AG09309 (cell line): ENCODE measurements at places on chromosomes 6 and 20.

DNA sequence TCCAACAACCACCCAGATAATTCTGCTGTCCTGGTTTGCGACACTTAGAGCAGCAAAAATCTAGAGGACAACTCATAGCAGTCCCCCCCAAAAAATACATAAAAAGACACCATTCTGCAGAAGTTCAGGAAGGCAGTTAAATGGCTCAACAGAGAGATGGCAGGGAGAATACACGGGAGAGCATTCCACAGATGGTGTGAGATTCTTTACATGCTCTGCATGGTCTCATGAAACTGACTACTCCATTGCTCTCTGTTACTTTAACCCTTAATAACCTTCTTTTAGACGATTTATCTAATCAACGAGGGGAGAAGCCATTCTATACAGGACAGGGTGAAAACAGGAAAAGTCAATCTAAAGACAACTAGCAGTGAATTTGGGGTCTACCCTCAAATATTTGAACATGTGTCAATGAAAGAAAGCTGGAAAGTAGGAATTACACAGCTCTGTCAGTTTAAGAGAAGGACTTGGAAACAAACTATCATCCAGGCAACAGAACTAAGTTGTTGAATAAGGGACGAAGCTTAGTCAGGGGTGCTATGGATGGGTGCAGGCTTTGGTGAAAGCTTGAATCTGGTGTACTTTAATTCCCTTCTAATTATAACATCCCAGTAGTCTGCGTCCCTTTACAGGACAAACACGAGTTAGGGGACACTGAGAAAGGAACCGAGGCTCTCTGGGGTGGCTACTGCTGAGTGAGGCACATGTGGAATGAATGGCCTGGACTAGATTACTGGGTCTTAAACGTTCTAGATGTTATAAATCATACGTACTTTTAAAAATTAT, 5.1 kb downstream of the PERP start:
- DNase-seq, result no peak

DNA sequence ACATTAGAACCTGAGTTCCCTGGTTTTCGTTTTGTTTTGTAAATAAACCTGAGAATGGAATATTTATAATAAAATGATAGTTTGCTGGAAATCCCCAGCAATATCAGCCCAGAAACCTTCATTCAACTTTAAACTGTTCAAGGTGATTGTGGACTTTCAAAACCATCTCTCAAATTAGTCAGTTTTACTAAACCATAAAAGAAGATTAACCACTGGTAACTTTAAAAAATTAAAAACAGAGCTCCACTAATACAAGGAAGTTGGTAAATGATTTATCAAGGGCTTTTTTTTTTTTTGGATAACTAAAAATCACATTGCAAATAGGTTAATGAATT, 10.0 kb downstream of the MBOAT1 start:
- DNase-seq, result no peak

- DNase-seq, result no peak
Observed at GRCh38 chr20:39249798-39250197, 287.7 kb downstream of the DHX35 start.

GRCh38 chr6:134626589-134626988, 308.7 kb upstream of the SGK1 start:
- DNase-seq, result no peak

DNA sequence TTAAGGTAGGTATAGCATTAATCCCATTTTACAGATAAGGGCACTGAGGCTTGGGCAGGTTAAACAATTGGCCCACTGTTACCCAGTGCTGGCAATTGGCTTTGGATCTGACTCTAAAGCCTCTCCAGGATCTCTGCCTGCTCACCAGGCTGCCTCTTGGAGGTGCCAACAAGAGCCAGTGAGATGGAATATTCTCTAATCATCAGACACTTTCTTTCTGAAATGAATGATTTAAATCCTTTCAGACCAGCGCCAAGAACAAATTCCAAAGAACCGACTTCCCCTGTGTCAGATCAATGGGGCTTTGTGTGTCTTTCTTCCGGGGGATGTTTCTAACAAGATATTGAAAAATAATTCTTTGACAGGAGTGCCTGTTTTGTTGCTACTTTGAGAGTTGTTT, 23.6 kb downstream of the CYP39A1 start:
- DNase-seq, result no peak

GRCh38 chr20:60565551-60565950, 607.3 kb downstream of the CDH26 start:
- no peak for DNase-seq

DNA sequence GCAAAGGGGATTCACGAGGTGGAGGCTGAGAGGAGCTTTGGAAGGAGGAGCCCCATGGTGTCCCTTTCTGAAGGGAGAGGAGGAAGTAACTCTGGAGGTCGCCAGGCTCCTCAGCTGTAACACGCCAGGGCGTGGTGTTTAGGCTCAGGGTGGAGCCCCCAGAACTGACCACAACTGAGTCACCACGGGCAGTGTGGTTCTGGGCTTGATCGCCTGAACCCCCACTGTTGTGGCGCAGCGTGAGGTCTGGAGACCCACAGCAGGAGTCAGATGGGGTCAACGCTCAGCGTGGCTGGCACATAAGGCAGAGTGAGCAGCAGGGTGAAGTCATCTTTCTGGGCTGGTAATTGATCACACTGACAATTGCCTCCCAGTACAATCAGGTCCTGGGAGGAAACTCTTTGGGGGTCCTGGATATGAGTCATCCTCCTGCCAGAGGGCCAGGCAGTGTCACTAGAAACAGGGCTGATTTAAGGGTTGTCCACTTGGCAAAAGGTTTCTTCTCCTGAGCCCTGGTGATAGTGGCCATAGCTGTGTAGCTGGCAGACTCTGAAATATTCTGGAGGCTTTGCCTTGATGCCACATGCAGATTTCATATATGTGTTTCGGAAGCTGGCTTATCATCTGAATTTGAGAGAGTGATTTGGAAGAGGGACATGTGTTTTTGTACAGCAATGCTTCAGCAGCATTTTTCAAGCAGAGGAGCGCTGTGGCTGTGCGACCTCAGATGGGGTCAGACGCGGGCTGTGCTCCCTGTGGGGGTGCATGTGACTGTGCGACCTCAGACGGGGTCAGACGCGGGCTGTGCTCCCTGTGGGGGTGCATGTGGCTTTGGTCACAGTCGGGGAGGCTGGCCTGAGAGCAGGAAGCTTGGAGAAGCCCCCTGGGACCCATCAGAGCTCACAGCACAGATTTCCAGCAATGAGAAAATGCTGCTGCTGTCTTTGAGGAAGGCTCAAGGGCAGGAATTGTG, 50.0 kb downstream of the SYNJ2 start:
- peak; percentile 57 for DNase-seq
